NCI-H774 (cell line): ENCODE measurements at places on chromosomes 3 and 15.

GRCh38 chr3:17122758-17123157 lies 238.0 kb downstream of the PLCL2 start:
- DNase-seq: no peak

DNA sequence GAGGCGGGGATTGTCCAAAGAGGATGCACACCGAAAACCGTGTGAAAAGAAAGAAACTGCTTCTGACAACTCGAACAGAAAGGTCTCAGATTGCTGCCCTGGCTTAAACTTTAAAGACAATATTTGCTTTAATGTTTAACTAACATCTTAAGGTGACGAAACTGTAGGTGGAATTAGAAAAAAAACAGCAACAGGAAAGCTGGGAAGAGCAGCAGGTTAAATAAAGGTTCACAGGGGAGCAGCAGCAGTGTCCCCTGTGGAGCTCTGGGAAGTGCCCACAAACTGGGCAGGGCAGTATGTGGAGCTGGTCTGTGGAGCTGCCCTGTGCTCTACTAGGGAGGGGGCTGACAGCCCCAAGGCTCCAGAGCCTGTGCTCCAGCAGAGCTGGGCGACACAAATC lies 25.4 kb downstream of the RUVBL1 start:
- DNase-seq: no peak

DNA sequence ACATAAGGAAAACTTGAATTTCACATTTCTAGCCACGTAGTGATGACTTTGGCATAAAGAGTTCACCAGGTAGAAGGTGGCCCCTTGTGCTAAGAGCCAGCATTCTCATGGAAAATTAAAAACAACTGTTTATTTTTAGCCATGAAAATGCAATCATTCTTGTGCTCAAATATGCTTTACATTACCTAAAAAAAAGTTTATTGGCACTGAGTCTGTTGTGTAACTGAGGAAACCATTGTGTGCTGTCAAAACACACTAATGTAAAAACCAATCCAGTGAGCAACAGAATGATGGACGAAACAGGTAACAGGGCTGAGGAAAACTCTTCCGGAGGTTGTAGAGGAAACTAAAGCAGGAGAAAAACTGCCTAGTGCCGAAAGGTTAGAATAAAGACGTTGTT lies 287.0 kb upstream of the TMC3 start:
- DNase-seq: no peak

- no peak for DNase-seq
These were observed 231.0 kb upstream of the RASGRP1 start for GRCh38 chr15:38795471-38796245.

DNA sequence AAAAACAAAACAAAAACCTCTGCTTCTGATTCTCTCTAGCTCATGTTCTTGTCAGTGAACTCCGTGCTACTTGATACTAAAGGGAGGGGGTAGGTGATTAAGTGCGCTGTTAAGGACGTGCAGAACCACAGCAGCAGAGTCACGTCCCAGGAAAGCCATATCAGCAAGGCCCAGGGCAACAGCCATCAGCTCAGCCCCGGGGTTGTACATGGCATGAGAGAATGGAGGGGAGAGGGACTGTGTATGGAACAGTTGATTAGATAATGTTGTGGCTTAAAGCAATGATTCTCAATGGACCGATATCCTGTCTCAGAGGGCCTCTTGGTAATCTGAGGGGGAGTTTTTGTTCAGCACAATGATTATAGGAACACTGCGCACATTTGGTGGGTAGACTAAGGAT lies 27.6 kb downstream of the C2CD4A start:
- DNase-seq: no peak

DNA sequence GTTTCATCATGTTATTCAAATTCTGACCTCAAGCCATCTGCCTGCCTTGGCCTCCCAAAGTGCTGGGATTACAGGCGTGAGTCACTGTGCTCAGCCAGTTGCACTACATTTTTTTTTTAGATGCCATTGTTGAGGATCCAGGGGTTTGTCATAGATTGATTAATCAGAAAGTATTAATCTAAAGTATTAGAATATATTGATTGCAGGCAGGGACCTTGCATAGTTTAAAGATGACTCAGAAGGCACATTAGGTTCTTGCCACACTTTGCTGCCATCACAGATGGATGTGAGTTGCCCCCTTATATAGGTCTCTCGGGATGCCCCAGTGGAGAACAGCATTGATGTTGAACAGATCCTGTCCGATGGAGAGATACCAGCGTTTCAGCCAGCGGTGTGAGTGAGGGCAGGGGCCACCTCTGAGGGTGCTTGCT lies 41.1 kb downstream of the IGF1R start:
- no peak for DNase-seq

DNA sequence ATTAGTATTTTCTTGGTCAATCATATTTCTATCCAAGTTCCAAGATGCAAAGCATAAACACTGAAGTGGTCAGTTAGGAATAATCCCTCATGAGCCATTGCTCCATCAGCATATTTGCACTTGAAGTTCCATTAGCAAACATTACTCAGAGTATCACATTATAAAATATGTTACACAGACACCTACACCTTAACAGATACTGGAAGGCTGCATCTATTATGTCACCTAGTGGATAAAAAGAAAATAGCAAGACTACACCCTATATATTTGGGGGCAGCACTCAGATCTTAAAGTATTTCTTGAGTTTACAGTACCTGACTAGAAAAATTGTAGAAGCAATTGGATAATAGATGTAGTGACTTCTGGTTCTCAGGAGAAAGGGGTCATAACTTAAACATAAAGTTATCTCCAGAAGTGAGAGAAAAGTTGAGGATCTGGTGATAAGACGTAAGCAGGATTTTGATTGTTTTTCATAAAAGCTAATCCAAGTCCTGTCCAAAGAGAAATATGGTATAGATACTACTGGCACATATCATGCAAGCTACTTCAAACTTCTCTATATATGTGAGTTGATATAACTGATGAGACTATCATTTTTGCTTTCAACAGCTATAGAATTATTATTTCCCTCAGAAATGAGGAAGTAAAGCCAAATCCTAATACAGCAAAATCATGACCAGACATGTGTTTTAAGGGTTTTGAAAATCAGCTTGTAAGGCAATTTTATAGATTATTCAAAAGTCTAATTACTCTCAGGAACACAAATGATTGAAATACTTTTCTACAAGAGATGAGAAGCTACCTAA lies 422.2 kb downstream of the GBE1 start:
- no peak for DNase-seq

DNA sequence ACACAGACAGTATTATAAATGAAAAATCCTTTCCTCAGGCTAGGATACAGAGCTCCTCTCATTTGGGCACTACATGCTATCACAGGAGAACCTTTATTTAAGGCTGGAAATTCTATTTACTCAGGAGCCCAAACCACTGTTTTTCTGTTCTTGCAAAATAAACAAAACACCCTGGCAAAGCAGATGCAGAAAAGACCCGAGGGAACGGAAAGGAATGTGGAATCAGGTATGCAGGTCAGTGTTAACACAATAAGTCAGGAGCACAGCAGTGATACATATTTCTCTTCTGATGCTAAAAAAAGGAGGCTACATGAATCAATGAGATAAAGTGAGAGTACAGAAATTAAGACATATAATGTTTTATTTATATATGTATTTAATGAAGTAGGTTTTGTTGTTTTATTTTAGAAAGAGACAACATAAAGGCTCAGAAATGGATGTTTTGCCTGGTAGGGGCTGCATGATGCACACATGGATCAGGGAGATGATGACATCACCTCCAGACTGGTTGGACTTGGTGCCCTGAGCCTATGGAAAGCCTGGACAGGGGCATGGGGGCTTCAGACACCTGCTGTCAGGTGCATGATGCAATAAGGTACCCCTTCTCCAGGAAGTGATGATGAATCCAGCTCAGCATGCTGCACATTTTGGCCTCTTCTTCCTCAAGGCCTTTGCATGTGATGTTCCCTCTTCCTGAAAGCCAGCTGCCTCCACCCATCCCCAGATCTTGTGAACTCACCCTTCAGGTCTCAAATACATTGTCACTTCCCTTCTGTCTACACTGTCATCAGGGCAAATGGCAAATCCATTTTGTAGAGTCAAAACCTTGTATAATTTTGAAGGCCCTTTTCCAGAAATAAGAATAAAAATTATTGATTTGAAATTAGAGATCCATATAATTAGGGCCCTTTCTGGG lies 19.1 kb upstream of the RBP1 start:
- DNase-seq: no peak

GRCh38 chr3:5531741-5532290 lies 344.3 kb downstream of the EDEM1 start:
- DNase-seq: no peak

GRCh38 chr3:32278714-32279113 lies 40.2 kb downstream of the CMTM8 start:
- DNase-seq: no peak

- DNase-seq: no peak
These were observed 3.6 kb upstream of the DAZL start for GRCh38 chr3:16608816-16609215.

GRCh38 chr3:99805160-99805559 lies 12.5 kb upstream of the CMSS1 start:
- no peak for DNase-seq

DNA sequence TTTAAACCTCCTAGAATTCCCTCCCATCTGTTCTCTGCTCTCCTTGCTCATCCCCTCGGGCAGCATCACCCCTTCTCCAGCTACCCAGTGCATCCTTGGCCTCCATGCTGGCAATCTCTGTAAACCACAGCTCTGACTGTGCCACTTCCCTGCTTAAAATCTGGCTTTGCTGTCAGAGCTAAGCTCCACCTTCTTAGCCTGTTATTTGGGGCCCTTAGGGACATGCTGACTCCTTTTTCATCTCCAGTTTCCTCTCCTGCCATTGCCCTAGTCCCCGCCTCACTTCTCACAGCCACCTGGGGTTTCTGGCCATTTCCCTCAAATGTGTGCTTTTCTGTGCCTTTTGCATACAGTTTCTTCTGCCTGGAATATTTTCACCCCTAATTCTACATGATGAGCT lies 5.7 kb downstream of the SLC6A20 start:
- no peak for DNase-seq

- DNase-seq: no peak
These were observed 48.9 kb downstream of the SSUH2 start for GRCh38 chr3:8595695-8596115.

- DNase-seq: no peak
These were observed 99.2 kb downstream of the FBN1 start for GRCh38 chr15:48546296-48546695.

- DNase-seq: no peak
These were observed 153.7 kb downstream of the ANO10 start for GRCh38 chr3:43468133-43468532.
